ENCODE measurements at places on chromosomes 4 and X.

DNA sequence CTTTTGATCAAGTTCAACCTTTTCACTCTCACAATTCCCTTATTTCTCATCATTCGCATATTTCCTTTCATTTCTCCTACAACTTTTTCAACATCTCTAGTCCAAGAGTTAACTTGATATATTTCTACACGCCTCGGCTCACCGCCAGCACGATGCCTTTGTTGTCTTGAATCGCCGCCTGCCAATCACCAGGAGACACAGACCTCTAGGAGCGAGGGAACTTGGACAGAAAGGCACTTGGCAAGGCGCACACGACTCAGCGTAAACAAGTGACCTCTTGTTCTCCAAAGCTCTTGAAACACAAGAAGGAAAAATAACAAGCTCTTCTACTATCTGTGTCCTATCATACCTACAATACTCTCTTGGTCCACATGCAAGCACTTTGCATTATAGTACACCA lies 27.1 kb upstream of the RBMX start:
- DNase-seq = no peak

DNA sequence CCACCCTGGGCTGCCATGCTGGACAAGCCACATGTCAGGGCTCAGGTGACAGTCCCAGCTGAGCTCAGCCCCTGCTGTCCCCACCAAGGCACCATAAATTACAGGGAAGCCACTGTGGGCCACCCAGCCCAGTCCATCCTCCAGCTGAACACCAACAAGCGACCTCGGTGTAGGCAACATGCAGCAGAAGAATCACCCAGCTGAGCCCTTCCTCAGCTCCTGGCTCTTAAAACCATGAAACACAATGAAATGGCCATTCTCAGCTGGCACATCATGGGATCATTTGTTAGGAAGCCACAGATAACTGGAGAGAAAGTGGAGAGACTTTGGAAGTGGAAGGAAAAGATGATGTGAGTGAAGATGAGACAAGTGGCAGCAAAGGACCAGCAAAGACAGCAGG lies 23.3 kb upstream of the MAN2B2 start:
- DNase-seq = no peak

DNA sequence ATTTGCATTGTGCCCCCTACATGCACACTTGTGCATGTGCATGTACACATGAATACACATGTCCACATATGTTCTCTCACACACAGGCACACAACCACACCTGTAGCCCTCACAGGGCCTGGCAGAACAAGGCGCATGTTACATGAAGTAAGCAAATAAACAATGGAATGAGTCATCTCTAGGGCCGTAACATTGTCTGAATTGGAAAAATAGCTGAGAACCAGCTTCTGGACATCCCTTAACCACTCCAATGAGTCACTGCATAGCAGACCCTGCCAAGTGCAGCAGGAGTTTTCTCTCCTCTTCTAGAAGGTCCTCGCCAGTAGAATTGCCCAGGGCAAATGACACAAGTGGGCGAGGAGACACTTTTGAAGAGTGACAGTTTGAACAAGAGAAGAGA lies 66.1 kb downstream of the MAGEA10 start:
- no peak for DNase-seq

GRCh38 chr4:133775881-133776280 lies 425.7 kb downstream of the PABPC4L start:
- no peak for DNase-seq

GRCh38 chrX:123184219-123184865 lies at the start of gene GRIA3:
TSS of gene GRIA3 (plus strand) at chrX:123184278. CDS start at chrX:123184536, 258 bp downstream.
- DNase-seq = no peak

DNA sequence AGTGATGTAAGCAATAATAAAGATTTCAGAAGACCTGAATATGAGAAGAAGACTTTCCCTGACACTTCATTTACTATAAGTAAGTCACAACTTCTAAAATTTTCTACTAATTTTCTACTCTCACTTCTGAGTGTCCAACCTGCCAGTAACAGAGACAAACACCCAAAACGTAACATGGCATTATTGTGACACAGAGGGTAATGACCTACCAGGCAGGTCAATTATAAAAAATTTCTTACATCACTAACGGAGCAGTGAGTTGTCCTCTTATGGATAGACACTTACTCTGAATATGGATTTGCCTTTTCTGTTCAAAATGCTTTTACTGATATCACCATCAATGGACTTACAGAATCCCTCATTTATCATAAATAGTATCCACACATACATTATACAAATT lies 405.9 kb upstream of the MAGEB16 start:
- no peak for DNase-seq

DNA sequence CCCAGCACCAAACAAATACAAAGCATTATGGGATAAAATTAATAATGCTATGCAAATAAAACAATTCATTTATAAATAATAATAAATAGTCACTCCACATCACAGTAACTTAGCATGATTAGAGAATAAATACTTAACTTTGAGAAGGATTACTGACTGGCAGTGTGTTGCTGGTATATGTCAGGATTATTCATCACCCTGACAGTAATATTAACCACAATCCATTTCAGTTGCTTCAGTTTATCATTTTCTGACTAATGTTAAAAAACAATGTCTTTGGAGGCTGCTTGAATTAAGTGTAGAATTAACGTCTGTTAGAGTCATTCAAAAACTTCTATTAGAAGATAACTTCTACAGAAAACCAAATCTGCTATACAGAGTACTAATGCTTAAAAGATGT lies 124.1 kb upstream of the MAB21L2 start:
- no peak for DNase-seq

GRCh38 chr4:11106190-11106589 lies 322.5 kb downstream of the HS3ST1 start:
- DNase-seq = no peak
